T follicular helper cell (primary cell): ENCODE measurements at places on chromosomes 11 and 22.

DNA sequence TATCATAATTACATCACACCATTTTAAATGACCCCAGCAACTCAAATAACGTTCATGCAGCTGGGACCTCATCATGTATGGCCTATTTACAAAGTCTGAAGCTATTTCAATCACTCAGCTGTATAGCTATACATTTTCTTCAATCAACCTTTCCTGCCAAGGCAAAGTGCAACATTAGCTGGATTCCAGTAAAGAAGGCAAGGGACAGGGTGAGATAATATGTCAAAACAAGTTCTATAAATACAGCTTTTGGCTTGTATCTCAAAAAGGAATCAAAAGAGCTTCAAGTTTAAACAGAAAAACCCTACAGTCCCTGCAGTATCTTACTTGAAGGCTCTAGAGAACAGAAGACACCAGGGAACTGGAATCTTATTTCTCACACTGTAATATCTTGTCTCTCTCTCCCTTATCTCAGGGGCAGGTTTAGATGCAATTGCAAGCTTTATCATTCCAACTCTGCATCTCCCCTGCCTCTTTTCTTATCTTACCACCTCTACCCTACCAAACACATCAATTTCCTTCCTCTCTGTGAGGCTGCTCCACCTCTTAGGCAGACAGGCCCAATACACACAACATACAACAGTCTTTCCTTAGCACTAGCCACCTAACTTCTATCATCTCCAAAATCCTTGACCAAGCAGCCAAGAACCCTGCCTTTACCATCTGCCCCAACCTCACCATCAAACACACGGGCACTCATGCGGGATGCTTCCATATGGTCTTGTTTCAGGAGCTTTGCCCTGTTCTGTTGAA is 34.5 kb downstream of the CELF1 start:
- DNase-seq: no peak

GRCh38 chr22:38564669-38565068 is 5.3 kb downstream of the DMC1 start:
- DNase-seq: no peak

DNA sequence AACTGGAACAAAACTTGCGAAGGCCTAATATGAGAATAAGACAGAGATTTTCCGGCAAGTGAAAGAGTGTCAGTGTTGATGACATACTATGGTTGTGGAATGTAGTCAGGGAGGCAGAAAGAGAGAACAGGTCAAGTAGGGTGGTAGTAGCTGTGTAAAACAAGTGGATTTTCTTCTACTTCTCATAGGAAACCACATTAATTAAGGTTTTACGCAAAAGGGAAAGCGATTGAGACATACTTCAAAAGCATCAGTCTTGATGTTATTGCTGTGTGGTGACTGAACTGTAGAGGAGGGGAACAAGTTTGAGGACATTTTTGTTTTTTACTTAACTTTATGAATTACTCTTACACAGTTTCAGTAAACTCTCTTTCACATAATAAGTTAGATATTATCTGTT is 186.0 kb upstream of the CNTN5 start:
- DNase-seq: no peak

GRCh38 chr11:36097219-36097650 is 153.4 kb downstream of the LDLRAD3 start:
- no peak for DNase-seq

DNA sequence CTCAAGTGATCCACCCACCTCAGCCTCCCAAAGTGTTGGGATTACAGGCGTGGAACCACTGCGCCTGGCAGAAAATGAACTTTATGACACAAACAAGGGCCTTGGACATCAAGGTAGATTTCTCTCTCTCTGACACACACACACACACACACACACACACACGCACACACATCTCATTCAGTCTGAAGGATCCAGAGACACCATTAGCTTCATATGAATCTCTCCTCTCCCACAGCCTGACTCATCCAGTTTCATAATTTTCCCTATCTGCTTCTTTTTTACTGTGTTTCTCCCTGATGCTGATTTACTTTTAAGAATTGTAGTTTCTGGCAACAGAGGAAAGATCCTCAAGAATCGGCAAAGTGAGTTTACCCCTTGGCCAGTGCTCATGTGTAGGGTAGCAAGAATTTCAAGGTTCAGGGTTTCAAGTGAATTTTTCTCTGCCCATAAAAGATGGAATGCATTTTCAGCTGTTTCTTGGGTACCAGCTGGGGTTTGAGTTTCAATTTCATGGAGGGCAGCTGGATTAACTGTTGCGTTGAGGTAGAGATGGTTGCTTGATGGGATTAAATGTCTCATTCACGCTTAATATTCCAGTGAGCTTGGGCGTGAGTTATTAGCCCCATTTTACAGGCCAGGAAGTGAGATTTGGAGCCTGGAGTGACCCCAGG is 3.5 kb downstream of the MYO18B start:
- no peak for DNase-seq

- DNase-seq: no peak
Measured at GRCh38 chr11:93166194-93166593, 31.6 kb downstream of the SLC36A4 start.

DNA sequence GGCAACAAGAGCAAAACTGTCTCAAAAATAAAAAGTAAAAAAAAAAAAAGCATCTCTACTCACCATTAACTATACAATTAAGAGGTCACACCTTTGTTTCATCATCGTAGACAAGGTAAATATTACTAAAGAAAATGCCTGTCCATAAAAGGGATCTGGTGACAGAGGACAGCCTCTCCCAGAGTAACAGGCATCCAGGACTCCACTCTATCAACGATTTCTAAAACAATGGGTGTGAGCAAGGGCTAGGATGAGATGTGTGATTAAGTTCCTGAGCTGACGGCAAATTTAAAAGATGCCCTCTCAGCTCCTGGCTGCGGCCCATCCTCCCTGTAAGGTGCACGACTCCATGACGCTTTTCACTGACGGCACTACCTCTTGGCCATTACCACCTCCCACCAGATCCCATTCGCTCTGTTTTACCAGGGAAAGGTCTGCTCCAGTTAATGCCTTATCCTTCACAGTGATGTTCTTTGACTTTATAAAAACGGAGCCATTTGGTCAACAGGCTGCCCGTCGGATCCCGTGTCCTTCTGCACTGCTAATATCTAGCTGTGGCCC is 2.3 kb upstream of the TMEM45B start:
- no peak for DNase-seq

- DNase-seq: no peak
Measured at GRCh38 chr22:36052505-36052941, 23.9 kb upstream of the RBFOX2 start.
